ENCODE measurements at places on chromosomes 1 and 21.
A peak's percentile ranks its signal among the peaks of the same experiment; 100 is the strongest.

- no peak for DNase-seq
Observed at GRCh38 chr1:110433803-110434202, 17.1 kb upstream of the PROK1 start.

GRCh38 chr1:34590211-34590623, 164.6 kb upstream of the GJB5 start:
- no peak for DNase-seq

DNA sequence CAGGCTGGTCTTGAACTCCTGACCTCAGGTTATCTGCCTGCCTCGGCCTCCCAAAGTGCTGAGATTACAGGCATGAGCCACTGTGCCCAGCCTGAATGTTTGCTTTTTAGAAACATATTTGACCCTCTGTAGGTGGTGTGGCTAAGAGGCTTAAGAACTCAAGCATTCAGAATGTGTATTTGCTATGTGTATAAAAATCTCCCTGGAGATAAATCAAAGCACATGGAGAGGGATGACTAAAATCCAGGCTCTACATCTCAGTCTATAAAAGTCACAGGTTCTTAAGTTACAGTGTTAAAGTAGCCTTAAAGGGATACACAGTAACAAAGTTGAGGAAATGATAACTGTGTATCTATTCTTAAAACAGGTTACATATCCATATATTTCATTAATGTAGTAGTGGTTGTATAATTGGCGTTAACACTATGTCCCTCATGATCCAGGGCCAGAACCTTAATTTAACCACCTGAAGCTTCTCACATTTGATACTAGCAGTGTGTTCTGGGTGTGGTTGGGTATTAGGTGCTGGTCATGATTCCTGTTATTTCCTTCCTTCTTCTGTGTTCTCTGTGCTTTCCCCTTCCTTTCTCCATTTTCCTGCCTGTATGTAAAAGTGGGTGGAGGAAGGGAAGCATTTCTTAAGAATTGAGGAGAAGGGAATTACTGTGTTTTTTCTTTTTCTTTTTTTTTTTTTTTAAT, 16.2 kb downstream of the GIPC2 start:
- DNase-seq, result no peak

- no peak for DNase-seq
Observed at GRCh38 chr1:152473887-152474537, 36.6 kb upstream of the LCE5A start.

GRCh38 chr1:181033128-181033798, 520 bp upstream of the MR1 start:
- peak; percentile 49 for DNase-seq

DNA sequence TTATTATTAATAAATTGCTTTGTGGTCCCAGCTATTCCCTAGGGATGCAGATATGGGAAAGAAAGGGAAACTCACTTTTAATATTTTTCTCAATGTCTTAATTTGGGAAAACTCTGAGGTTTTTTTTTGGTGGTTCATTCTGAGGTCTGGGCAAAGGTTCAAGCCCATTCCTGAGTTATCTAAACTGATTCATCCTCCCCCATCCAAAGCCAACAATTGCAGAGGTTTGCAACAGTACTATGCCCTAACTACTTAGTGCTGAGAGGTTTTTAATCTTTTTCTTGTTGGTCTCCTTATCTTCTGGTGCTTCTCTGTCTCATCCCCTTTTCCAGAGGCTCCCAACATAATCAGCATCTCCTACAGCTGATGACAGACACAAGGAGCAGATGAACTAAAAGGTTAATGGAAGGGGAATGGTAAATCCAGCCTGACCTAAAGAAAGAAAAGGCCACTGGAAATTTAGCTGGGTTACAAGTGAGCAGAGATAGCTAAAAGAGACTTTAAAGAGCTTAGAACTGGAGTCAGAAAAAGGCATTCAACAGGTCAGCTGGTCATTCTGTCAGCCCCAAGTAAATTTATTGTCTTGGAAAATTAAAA, 390.4 kb downstream of the TGFB2 start:
- no peak for DNase-seq

DNA sequence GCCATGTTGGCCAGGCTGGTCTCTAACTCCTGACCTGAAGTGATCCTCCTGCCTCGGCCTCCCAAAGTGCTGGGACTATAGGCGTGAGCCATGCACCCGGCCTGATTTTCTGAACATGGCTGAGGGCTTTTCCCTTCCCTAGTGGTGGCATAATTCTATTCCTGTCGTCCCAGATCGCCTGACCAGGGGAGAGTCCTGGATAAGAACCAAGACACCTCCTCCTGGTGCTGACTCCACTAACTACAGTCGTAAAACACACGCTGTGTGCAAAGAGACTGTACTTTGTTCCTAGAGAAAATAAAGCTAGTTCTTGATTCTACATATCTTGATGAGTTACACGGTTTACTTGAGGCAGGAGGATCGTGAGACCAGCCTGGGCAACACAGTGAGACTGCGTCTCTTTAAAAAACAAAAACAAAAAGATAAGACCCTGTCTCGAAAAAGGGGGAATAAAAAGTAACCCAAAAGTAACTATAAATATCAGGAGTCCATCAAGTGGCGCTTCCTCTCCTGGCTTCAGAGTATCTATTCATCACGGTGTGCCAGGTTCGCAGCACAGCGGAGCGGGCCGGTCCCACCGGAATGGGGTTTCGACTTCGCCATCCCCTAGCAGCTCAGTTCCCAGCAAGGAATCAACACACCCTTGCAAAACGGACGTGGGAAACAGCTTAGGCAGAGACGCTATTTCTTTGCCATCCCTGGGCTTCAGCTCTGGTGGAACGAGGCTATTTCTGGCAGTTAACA, 973 bp downstream of the SDF4 start:
- DNase-seq, result no peak

DNA sequence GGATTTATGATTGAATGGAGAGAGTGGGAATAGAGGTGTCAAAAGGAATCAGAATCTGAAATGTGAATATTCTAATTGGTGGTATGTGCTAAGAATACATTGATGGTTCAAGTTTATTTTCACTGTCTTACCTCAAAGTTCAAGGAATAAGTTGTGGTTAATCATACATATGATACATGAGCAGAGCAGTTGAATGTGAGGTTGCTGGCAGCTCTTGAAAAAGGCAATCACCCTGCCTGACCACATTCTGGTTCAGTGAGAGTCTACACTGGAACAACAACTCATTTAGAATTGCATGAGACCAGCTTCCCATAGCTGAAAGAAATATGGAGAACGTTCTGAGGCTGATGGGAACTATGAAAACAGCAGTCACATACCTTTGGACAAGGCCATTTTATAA, 68.3 kb upstream of the ARHGAP29 start:
- DNase-seq, result no peak

GRCh38 chr1:29805122-29805895, 569.0 kb downstream of the PTPRU start:
- no peak for DNase-seq

GRCh38 chr1:230639714-230640209, 2.5 kb upstream of the COG2 start:
- no peak for DNase-seq

GRCh38 chr1:27053977-27054753, 41.5 kb upstream of the TENT5B start:
- no peak for DNase-seq

DNA sequence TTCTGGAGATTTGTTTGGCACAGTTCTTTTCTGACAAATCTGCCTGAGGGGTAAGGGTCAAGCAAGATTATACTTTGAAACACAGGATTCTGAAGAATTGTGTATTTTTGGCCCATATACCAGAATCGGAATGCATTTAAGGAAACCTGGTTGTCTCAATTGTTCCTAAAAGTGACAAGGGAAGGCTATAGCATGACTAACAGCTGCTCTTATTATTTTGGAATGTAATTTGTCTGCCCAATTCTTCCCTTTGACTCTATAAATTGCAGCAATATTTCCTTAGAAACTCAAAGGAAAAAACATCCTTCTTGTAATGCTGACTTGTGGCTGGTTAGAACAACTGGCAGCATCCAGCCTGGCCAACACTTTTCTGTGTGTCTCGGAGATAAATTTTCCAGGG, 15.8 kb upstream of the VCAM1 start:
- no peak for DNase-seq

DNA sequence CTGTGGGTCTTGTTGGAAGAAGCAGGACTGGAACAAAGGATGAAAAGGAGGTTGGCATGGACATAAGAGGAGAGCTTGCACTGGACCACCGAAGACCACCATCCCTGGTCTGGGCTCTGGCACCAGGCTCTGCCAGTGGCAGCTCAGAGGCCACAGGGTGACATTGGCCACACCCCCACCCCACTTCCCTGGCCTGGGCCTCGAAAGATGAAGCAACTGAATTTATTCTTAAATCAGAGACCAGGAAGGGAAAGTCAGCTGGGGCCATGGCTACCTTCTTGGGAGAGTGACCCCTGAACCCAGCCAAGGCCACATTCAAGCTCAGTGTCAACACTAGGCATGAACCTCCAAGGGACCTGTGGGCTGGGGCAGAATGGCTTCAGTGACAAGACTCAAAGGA, 4.0 kb downstream of the KLHDC7A start:
- DNase-seq, result no peak

DNA sequence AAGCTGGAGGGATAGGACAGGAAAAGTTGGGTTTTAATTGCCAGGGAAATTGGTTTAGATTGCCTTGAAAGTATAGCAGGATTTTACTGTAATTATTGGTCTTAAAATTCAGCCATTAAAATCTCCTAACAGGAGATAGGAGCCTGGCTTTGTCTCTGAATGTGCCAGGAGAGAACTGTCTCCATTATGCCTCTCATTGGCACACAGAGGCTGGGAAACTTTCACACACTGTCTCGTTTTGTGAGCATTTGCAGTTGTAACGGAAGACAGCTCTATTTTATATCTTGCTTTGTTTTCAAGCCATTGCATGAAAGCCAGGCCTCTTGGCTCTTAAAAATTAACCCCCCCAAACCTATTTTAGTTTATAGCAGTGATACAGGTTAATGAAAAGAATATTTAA, 12.5 kb downstream of the DNAJC6 start:
- no peak for DNase-seq

DNA sequence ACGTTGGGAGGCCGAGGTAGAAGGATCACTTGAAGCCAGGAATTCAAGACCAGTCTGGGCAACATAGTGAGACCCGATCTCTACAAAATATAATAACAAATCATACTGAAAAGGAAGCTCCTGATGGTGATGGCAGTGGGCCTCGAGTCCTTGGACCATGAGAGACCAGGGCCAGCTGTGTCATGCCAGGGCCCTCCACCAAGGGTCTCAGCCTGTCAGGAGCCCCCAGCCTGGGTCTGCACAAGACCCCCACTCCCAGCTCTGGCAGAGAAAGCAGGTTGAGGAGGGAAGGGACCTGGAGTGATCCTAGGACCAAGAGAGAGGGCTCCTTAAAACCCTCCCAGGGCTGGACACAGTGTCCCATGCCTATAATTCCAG, 6.7 kb upstream of the CTRC start:
- no peak for DNase-seq

DNA sequence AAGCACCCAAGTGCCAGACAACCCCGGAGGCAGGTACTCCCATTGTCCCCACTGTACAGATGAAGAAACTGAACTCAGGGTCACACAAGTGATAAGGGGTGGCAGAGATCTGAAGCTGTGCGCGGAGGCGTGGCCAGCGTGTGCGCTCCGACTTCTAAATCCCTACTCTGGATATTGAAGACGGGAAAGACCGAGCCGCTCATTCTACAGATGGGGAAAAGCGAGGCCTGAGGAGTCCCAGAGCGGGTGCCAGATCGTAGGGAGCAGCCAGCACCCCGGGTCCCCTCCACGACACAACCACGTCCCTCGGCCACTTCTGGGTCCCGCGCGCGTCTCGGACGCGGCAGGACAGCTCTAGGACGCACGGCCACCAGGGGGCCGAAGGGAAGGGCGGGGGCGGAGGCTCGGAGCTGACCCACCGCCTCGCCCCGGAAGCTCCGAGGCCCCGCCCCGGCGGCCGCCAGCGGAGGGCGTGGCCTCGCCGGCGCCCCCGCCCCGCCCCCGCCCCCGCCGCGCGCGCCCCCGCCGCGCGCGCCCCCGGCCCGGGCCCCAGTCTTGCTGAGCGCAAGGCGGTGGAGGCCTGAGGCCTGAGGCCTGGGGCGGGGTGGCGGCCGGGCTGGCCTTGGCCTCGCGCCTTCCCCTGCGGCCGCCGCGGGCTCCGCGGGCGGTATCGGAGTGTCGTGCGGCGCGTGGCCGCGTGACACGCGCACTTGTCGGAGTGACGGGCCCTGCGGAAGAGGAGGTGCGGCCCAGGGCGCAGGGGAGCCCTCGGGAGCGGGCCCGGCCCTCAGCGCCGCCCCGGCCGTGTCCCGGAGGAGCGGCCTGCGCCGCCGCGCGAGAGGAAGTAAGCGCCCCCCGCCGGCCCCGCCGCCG, at the start of gene H6PD:
Gene H6PD, plus strand, starts transcription at position 552 of the 873 bp plus-strand sequence. CDS start 10,161 bp downstream, outside the sequence.
- DNase-seq, result no peak

- no peak for DNase-seq
Observed at GRCh38 chr1:236753516-236753915, 41.6 kb upstream of the MTR start.

GRCh38 chr1:168081373-168082007, 55.2 kb downstream of the GPR161 start:
- DNase-seq, result no peak

- DNase-seq, result no peak
Observed at GRCh38 chr1:118827636-118828035, 160.5 kb downstream of the TBX15 start.

DNA sequence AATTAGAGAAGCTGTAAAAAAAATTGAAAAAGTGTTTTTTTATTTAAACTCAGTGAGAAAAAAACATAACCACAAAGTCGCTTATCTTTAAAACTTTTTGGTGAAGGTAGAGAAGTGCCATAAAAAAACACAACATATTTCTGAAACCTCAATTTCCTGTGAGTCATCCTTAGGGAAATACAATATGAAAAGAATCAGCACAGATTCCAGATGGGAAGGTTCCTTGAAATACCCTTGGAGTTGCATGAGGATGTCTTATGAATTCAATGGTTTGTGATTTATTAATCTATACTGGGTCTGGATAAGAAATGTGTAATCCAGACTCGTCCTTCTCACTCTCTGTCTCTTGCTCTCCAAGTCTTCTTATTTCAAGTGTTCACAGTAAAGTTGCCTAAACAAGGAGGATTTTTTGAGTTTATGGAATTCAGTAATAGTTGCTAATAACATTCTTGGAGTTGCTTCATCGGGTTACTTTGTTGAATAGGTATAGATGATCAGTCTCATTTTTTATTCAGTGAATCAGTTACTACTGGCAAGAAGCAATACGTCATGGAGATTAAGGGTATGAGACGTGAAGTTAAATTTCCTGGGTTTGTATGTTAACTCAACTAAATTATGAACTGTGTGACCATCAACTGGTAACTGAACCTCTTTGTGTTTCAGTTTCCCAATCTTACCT, 191.4 kb downstream of the KCNK2 start:
- DNase-seq, result no peak

DNA sequence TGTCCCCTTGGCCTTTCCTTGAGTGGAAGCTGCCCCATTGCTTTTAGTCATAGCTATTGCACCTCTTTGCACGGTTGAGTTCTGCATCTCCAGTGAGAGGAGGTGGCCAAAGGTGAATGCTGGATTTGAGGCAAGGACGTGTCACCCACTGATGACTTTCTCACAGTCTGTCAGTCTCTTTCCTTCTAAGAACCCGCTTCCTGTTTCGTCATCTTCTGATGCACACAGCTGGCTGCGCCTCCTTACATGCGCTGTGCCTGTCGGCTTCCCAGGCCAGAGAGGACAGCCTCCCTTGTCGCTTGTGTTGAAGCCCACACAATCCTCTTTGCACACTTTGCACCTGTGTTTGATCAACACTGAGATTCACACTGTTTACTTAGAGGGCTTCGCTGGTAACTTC, 41.8 kb upstream of the PWP2 start:
- peak; percentile 38 for DNase-seq

GRCh38 chr1:81679942-81680341, 120.8 kb upstream of the ADGRL2 start:
- no peak for DNase-seq

- no peak for DNase-seq
Observed at GRCh38 chr1:2980073-2980791, 41.0 kb upstream of the ACTRT2 start.

GRCh38 chr1:220803401-220804201, 16.9 kb downstream of the MTARC1 start:
- no peak for DNase-seq
